Right renal pelvis (tissue), 4 donors: ENCODE measurements at places on chromosomes 11 and 22.

- DNase-seq = no peak
These were observed 22.7 kb upstream of the TMPRSS5 start for GRCh38 chr11:113728814-113729213.

- DNase-seq = no peak
These were observed 1.3 kb downstream of the CSKMT start for GRCh38 chr11:62666259-62666926.

DNA sequence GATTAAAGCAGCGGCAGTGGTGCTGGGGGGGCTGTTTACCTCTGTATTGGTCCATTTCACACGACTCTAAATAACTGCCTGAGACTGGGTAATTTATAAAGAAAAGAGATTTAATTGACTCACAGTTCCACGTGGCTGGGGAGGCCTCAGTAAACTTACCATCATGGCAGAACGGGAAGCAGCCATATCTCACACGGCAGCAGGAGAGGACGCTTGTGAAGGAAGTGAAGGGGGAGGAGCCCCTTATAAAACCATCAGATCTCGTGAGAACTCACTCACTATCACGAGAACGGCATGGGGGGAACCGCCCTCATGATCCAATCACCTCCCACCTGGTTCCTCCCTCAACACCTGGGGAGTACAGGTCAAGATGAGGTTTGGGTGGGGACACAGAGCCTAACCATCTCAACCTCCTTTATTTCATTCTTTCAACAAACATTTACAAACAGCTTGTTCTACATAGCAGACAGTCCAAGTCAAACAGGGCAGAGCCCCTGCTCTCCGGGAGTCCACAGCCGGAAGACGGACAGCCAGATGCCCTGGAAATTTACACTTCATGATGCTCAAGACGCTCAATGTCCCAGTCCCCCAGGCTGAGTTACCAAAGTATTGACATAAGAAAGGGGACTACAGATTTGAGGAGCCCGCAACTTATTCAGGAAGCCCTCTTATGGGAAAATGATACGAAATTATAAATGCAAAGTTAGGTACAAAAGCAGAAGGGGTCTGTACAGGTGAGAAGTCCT, 26.3 kb upstream of the HMGXB4 start:
- no peak for DNase-seq

- DNase-seq = no peak
These were observed 35.7 kb upstream of the B3GAT1 start for GRCh38 chr11:134447696-134448095.

DNA sequence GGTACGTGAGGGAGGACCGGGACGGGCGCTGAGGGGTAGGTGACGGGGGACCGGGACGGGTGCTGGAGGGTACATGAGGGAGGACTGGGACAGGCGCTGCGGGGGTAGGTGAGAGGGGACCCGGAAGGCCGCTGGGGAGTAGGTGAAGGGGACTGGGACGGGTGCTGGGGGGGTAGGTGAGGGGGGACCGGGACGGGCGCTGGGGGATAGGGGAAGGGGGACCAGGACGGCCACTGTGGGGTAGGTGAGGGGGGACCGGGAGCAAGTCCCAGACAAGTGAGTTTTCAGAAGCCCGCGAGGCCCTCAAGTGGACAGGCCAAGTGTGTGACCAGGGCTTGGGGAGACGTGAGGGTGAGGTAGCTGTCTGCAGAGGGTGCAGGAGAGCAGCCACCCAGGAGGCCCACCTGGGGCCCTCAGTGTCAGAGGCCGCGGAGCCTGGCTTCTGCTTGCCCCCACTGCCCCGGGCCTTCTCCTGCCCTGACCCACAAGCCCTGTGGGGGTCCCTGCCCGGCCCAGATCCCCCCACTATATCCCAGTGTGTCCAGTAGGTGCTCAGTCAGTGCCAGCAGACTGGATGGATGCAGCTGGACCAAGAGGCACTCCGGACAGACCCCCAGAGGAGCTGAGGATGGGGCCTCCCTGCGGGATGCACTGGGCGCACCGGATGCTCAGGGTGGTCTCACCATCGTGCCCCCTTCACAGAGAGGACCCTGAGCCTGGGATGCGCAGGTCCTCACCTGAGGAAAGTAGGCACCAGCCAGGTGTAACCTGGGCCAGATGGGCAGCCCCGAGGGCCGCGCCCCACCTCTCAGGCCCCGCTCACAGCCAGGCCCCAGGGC, 44.2 kb upstream of the TH start:
- DNase-seq = no peak

DNA sequence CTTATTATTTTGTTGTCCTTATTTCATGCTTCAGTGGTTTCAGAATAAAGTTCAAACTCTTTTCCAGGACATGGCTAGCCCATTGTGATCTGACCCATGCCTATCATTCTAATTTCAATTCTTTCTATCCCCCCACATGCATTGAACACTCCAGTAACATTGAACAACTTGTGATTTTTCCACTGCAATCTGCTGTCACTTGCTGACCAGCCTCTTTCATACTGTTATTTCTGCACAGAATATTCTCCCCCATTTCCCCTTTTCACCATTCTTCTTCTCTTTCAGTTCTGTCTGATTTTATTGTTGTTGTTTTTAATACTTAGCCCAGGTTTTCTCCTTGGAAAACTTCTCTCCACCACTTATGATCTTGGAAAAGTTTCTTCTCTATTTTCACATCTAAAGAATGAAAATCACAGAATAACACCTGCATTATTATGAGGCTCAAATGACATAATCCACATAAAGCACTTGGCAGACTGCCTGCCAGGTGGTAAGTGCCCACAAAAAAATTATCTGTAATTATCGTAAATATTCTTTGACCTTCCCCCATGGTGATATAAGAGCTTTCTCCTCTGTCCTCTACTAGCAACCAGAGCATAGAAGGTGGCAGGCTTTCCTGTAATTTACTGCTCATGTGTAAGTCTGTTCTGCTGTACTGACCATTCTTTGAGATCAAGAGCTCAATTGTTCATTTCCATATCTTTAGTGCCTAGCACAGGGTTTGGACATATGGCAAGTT, 51.9 kb upstream of the EED start:
- DNase-seq = no peak

- no peak for DNase-seq
These were observed 42.2 kb downstream of the P4HA3 start for GRCh38 chr11:74269161-74269811.

- no peak for DNase-seq
These were observed 22.0 kb downstream of the FADS3 start for GRCh38 chr11:61869429-61869707.

DNA sequence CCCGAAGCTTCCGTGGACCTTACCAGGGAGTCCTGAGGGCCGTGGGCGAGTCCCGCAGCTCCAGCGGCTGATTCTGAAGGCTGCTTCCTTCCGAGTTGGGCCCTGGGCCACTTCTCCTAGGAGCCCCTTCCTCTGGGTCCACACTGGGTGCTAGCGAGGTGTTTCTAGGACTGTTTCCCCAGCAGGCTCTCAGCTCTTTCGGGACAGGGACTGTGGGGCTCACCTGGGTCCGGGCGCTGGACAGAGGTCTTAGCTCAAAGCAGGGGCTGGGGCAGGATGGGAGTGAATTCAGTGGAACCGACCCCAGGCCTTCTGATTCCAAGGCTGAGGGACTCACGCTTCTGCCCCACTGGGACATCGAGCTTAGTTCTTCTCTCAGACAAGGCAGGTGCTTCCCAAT, 29.3 kb upstream of the CSNK1E start:
- no peak for DNase-seq
